Stimulated activated CD4-positive, alpha-beta T cell treated with anti-CD3 and anti-CD28 coated beads, Interleukin-15, amount 100 ng/mL, for 1 hour (primary cell): ENCODE measurements at places on chromosomes 2 and 18.

DNA sequence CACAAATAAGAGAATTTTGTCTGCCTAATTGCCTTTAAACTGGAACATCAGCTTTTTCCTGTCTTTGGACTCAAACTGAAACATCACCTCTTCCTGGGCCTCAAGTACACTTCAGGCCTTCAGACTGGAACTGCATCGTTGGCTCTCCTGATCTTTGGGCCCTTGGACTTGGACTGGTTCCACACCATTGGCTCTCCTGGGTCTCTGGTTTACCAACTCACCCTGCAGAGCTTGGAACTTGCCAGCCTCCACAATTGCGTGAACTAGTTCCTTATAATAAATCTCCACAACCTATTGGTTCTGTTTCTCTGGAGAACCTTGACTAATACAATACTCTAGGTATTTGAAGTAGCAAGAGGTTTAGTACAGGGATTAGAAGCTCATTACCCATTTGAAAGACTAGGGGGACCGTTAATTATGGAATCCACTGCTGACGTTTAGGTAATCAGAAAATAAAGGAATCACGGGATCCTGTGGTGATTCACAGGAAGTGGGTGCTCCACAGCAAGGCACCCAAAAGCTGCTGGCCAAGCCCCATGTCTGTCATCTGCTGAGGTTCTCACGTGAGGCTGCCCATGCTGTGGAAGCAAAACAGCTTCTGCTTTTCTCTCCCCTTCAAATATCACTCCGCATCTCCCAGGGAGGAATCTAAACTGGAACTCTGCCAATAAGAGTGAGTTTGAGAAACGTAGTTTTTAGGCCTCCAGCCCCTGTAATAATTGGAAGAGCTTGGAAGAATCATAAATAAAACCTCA is 20.0 kb upstream of the SGPP2 start:
- DNase-seq, result no peak

DNA sequence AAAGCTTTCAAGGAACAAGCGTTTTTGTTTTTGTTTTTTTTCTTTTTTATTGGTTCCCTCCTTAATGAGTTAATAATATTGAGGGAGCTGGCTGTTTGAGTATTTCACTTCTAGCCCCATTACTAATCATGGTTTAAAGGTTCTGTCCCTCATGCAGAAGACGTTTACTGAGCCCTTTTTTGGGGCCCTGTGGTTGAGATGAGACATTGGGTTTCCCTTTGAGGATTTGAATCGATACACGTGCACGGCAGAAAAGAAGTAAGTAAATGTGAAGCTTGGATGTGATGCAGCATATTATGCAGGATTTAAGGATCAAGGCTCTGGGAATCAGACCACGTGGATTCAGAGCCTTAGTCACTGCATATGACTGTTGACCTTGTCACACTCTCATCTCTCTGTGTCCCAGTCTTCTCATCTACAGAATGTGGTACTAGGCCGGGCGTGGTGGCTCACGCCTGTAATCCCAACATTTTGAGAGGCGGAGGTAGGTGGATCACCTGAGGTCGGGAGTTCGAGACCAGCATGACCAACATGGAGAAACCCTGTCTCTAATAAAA is 1.0 kb upstream of the CHST10 start:
- no peak for DNase-seq

DNA sequence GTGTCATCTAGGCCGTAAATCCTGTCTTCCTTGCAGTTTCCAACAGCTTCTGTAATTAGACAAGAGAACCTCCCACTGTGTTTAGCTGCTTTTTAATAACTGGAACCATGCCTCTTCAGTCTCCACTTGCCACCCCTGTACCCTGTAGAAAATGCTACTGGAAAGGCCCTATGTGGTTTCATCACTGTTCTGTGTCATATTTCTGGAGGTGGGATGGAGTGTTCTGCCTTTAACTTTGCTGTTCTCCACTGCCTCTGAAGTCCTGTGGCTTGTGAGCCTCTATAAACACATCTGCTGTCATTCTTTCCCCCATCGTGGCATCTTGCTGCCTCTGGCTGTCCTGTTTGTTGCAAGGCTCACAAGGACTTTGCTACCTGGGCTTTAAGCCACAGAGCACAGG is 17.9 kb downstream of the MGAT5 start:
- DNase-seq, result no peak

GRCh38 chr2:136246086-136246669 is 128.2 kb upstream of the CXCR4 start:
- no peak for DNase-seq

- no peak for DNase-seq
These were observed 209.5 kb upstream of the SMAD7 start for GRCh38 chr18:49160079-49160930.

GRCh38 chr2:145563741-145564615 is 1044.1 kb upstream of the ZEB2 start:
- no peak for DNase-seq

DNA sequence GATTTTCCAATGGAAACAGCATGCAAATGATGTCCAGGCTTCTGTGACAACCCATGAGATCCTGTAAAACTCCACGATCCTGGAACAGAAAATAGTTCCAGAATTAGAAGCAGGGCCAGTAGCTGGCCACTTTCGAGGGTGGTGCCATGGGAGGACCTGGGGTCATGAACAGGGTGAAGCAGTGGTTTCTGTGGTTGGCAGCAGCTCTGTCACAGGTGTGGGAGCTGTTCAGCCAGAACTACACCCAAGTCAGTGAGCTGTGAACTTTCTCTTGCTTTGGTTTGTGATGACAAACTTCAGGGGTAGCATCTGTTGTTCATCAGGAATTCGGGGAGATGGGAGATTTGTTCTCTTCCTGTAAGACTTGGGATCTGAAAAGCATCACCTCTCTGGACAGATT is 314.4 kb upstream of the NT5C1B start:
- no peak for DNase-seq

DNA sequence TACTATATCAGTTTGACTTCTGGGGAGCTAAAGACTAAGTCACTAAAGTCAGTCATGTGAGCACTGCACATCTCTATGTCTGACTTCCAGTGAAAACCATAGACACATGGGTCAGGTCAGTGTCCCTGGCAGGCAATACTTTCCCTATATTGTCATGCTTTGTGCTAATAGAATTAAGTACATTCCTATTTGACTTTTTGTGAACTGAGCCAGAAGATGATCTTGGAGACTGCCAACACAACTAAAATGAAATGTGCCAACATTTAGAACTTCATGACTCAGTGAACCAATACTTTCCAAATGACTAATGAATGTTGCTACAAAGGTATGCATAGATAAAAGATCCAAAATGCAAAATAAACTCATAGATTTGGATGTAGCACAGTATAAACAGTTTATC is 820.8 kb upstream of the FAM98A start:
- no peak for DNase-seq

DNA sequence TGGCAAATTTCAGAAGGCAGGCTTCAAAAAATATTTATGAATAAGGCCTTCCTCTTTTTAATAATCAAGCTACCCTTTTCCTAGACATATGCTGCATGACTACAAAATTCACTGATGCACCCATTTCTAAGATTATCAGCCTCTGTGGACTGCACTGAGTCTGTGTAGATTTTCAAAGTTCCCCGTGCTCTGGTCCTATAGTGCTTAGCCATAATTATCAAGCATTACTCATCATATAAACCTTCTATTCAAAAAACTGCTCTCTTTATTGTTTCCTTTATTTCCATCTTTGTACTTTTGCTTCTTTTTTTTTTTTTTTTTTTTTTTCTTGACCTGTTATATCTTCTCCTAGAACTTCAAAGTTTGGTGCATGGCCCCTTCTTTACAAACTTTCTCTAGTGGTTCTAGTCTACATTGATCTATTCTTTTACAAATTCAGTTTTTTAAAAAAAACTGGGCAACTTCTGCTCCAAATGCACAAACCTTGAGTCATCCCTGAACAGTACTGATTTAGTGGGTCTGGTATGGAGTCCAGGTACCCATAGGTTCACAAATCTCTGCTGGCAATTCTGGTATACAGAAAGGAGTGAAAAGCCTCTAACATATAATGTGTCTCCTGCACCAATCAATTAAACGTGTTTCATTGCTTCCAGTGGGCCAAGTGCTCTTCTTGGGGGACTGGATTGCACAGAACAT is 481.9 kb downstream of the NUP35 start:
- no peak for DNase-seq

GRCh38 chr18:73752965-73753364 is 394.7 kb downstream of the FBXO15 start:
- no peak for DNase-seq

DNA sequence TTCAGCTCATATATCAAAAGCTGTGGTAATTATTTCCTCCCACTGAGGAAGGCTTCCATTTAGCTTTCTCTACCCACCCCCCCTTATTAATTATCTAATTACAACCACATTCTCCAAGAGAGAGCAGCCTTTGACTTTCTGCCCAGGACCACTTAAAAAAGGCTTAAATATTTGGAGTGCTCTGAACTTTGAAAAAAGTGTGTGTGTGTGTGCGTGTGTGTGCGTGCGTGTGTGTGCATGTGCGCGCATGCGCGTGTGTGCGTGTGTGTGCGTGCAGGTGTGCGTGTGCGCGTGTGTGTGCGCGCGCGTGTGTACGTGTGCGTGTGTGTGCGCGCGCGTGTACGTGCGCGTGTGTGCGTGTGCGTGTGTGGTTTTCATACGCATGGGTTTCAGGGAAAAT is 57.8 kb downstream of the TWIST2 start:
- no peak for DNase-seq

DNA sequence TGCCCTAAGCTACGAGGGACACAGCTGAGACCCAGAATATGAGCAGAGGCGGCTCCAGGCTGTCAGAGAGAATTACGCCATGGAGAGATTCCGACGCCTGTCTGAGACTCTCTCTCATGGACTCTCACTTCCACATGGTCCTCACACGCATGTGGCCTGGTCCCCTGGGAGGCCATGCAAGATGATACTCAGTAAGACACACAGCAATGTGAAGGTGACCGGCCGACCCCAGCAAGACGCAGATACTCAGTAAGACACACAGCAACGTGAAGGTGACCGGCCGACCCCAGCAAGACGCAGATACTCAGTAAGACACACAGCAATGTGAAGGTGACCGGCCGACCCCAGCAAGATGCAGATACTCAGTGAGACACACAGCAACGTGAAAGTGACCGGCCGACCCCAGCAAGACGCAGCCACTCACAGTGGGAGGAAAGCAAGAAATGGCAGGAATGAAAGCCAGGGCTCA is 400.8 kb upstream of the MYT1L start:
- no peak for DNase-seq

DNA sequence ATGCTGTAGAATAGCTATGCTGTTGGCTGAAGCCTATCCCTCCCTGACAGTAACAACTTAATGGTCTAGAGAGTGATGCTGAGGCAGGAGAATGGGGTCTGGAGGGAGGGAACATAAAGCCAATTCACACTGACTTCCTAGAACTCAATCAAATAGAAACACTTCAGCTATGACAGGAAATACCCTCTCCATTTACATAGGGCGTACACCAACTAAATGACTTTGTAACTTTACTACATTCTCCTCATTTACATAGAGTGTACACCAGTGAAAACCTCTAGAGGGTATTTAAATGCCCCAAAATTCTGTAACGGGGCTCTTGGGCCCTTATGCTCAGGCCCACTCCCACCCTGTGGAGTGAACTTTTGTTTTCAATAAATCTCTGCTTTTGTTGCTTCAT is 41.5 kb downstream of the YPEL5 start:
- no peak for DNase-seq

DNA sequence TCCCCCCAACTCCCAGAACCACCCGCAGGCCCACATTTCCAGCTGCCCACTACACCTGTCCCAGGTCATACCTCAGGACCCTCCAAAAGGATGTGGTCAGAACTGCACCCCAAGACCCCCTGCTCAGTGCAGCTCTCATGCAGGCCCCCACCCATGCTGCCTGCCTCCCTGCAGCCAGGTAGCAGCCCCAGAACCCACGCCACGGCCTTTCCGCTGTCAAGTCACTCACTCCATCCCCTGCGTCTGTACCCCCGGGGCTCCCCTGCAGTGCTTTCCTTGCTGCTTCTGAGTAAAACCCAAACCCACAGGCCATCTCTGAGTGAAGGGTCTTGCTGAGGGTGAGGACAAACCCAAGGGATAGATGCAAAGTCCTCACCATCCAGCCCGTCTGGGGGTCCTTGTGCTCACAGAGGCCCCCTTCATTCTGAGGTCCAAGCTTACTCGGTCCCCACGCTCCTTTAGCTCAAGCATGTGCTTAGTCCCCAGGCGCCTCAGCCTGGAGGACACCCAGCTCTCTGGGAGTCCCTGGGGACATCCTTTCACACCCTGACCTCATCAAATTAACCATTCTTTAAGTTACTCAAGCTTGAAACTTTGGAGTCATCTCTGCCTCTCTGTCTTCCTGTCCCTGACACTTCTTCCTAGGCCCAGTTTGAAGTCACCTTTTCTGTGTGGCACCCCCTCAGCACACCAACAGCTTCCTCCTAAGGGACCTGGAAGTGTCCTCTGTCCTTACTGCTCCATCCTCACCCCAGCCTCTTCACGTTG is 130.1 kb downstream of the SMAD7 start:
- DNase-seq, result no peak

DNA sequence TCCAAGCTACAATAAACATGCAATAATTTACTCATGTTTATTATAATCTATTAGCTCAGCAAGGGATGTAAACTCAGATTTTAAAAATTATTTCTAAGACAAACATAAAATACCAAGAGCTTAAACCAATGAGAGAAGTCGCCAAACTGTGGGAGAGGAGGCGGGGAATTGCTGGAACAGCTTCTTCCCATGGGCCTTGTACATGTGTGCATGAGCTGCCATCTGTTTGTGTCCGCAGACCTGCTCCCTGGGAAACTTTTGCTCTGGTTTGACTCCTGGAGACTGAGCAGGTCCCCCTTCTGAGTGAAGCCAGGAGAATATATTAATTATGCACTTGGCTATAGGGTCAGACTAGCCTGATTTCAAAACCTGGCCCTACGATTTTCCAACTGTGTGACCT is 655.9 kb upstream of the SOX11 start:
- DNase-seq, result no peak

DNA sequence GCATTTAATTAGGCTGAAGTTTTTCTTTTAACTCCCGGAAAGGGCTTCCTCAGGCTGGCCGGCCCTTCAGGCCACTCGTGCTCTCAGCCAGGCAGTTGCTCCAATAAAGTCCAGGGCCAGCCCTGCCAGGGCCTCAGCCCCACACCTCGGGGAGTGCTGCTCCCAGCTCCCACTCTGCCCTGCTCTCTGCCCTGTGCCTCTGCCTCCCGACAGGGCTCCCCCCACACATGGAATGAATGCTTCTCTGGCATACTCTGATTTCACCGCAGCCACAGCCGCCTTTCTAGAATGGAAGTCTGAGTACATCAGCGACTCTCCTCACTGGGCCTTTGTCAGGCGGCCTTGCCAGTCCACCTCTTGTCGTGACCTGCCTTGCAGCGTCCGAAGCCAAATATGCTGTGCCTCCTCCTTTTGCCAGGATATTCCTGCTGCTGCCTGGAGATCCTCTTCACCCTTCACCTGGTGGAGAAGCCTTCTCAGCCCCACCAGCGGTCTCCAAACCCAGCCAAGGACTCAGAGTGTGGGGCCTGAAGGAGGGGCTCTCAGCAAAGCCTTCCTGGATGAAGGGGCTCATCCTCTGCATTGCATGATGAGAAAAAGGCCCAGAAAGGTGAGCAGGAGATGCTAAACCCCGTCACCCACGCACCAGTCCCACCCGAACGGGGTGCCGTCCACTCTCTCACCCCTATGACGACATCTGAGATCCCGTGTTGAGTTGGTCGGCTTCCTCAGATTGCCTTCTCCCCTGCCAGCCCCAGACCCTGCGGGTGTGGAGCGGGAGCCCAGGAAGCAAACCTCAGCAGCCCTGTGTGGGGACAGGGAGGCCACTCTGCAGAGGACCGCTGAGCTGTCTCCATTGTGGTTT is 472.7 kb upstream of the HS6ST1 start:
- DNase-seq, result no peak
